Cardiac fibroblast (primary cell): ENCODE measurements at places on chromosomes 3 and 15.

GRCh38 chr3:64293121-64293520 is 67.9 kb upstream of the PRICKLE2 start:
- DNase-seq: no peak

- no peak for DNase-seq
Observed at GRCh38 chr3:189622629-189623028, 8.6 kb upstream of the TP63 start.

GRCh38 chr3:62817678-62818077 is 57.5 kb downstream of the CADPS start:
- DNase-seq: no peak

DNA sequence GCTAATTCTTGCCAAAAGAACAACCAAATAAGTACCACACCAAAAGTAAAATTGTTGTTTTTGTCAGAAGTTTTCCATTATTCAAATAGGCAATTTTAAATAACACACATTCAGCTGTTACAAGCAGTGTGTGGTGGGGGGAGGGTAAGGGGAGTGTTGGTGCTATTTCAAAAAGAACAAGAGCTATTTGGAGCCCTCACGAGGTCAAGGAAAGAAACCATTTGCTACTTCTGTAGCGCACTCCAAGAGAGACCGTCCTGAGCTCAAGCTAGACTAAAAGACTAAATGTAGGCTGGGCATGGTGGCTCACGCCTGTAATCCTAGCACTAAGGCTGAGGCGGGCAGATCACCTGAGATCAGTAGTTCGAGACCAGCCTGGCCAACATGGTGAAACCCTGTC is 21.2 kb upstream of the IGF2BP2 start:
- DNase-seq: peak; percentile 51

DNA sequence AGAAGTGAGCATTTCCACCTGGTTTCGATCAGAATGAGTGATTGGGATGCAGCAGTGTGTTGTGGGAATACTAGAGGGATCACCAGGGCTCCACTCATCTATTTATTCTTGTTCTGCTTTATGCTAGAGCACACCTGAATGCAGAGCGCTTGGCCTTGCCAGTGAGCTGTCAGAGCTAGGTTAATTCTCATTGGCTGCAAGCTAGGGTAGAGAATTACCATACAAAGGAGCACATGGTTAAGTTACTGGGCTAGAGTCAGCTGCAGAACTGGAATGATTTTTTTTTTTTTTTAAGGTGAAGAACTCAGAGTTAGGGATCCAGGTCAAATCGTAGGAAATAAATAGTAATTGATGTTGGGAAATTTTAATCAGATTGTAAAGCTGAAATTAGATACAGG is 8.8 kb downstream of the EIF2AK4 start:
- no peak for DNase-seq
